ENCODE measurements at places on chromosomes 4 and X. TPM values are rescaled to one million over a fixed set of nuclear protein-coding genes. Genes with fewer than 3 reads are reported as not detected.

GRCh38 chr4:82138374-82138773 is 235.4 kb downstream of the HNRNPD start:
- DNase-seq, result no peak

The MAGEA11 gene
- not detected for total RNA-seq

The SPOCK3 gene
- 1.9 TPM for total RNA-seq

- no peak for DNase-seq
Measured at GRCh38 chr4:74400395-74400794, 35.5 kb downstream of the EREG start.

- no peak for DNase-seq
Measured at GRCh38 chr4:82969414-82969813, 41.2 kb downstream of the LIN54 start.

Measured in fibroblast of the aortic adventitia (primary cell).